ENCODE measurements at places on chromosomes 6 and 20.

DNA sequence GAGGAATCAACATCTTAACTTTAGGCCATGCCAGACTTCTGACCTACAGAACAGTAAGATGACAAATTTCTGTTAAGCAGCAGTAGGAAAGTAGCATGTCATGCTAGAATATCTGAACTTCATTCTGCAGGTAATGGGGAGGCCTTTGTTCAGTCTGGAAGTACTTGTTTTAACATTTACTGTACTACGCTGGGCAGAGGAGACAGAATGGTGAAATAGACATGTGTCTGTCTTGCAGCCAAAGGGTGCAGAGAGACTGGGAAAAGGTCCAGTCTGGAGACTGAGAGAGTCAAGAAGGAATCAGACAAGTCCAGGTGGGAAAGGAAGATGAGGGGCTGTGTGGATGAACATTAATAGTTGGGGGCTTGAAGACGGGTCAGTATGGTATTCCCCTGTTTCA, 17.5 kb upstream of the ZBTB2 start:
- no peak for DNase-seq

GRCh38 chr6:32483968-32484613, 44.4 kb downstream of the HLA-DRA start:
- DNase-seq: no peak

GRCh38 chr6:2756241-2756640, 5.5 kb upstream of the MYLK4 start:
- DNase-seq: no peak

GRCh38 chr20:46584508-46584907, 34.1 kb upstream of the OCSTAMP start:
- no peak for DNase-seq

DNA sequence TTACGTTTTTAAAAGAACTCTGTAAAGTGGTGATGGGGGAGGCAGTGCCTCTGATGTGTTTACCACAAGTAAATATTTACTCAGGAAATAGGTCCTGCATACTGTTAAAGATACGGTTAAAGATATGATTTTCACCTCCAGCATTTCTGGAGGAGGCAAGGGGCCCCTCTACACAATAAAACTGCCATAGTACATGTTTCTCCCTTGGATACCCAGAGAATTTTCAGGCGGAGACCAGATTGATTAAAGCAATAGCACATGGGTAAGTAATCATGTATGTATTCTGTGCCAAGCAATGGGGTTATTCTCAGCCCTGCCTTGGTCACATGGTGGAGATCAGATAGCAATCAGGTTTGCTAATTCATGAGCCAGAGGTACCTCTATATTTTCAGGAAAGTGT, 9.6 kb downstream of the RIPOR2 start:
- no peak for DNase-seq

- DNase-seq: no peak
These were observed 605 bp downstream of the CDC5L start for GRCh38 chr6:44388135-44388487.

DNA sequence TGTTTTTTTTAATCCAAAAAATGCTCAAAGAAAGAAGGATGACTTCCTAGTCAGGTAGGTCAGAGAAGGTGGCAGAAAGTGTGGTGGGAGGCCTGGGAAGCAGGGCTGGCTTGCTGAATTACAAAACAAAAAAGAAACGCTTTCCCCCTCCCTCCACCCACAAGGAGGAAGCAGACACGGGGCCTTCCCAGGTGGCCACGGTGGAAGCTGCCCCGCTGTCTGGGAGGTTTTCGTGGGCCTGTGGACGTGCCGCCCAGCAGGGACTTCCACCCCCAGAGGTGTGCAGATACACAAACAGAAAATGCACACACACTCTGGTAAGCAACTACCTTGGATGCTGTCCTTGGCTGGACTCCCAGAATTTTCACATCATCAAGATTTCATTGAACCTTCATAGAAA, 198.2 kb upstream of the CDH4 start:
- no peak for DNase-seq

- DNase-seq: peak; percentile 6
These were observed 24.4 kb upstream of the ARID1B start for GRCh38 chr6:156752666-156753301.

DNA sequence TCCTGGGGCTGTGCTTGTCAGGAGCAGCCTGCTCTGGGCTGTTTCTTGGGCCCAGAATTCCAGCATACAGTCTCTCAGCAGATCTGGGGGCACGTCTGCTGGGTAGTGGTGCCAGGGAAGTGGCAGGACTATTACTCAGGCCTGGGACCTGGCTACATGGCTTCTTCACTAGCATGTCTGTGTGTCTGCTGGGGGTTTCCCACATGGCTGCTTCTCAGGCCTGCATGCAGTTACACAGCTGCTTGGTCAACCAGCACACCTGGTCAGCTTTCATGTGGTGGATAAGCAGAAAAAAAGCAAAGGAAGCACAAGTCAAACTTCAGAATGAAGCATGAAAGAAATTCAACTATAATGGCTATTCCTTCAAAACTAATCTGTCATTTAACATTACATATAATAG, 316.2 kb upstream of the NOX3 start:
- no peak for DNase-seq

- no peak for DNase-seq
These were observed 72.6 kb downstream of the ARID1B start for GRCh38 chr6:156849806-156850205.

GRCh38 chr20:23446505-23446904, 6.2 kb downstream of the CST11 start:
- DNase-seq: peak; percentile 28

DNA sequence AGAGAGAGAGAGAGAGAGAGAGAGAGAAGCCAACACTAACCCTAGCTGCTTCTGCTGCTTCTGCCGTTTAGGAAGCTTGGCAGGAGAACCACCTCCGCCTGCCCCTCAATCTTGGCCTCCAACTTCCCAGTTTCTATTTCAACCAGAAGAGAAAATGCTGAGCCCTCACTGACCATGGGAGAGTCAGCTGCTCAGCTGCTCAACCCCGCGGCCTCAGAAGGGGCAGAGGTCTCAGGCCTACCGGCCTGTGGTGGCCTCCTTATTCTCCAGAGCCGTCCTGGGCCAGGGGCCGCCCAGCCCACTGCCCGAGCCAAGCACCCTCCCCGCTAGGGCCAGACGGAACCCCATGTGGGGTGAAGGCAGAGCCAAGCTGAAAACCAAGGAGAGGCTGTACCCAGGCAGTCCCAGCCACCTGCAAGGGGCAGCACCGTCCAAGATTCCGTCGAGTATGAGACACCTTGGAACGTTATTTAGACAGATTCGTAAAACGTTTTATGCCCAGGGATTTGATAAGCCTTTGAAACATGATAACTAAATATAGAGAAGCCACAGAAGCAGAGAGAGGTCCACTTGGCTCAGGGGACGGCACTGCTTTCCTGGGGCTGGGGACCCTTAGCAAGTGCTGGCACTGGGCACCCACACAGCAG, 116.6 kb downstream of the DLL1 start:
- DNase-seq: peak; percentile 48

GRCh38 chr6:135117413-135117968, 62.9 kb upstream of the HBS1L start:
- no peak for DNase-seq

GRCh38 chr6:20223141-20223540, 10.9 kb upstream of the MBOAT1 start:
- no peak for DNase-seq

- DNase-seq: peak; percentile 80
These were observed at the start of gene PHACTR2 for GRCh38 chr6:143677891-143678791. Gene PHACTR2, plus strand, starts transcription at chr6:143677965. Its CDS starts 199 bp downstream, at chr6:143678164.

DNA sequence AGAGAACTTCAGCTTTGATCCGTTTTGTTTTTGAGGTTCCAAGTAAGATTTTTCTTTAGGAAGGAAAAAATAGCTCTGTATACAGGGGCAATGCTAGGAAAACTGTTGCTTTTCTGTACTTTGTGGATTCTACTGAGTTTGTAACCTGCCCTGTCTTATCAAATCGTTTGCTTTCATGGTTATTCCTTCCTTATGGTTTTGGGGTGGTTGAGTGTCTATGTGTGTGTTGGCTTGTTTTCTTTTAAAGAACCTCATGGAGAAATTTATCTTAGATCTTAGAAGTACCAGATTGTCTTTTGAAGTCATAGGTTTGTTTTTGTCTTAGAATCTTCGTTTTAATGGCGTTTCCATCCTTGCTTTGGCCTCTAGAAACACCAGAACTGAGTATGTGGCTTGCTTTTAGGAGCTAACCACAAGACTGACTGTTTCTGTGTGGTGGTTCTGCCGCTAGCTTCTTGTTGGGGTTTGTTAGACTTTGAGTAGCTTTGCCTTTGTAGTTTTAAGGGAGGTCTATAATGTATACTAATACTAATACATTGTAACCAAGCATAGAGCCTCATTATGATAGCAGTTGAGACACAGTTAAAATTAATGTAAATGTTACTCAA, 86.8 kb downstream of the RPP40 start:
- no peak for DNase-seq

DNA sequence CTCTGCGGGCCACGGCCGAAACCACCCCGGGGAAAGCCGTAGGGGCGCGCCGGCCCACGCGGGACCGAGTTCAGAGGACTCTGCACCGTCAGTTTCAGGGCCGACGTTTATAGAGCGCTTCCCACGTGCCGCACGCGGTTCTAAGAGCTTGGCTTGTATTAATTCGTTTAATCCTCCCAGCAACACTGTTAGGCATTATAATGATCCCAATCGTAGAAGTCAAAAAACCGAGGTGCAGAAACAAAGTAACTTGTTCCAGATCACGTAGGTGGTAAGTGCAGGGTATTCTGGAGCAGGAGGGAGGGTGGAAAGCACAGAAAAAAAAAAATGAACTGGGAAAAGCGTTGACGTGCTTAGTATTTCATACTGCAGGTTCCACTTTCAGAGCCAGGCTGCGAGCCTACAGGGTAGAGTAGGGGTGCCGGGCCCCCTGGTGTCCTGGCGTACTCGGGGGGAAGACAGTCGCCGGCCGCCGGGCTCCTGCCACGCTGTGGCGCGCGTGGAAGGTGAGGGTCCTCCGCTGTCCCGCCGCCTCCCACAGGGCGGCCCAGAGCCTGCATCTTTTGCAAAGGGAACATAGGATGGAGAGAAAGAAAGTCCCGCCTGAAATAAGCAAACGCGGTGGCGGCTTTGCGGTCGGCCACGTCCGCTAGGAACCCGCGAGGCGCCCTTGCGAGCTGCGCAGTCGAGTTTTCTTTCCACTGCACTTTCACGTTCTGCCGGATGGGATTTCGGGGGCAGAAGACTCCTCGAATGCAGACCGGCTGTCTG, 10.2 kb upstream of the FOXF2 start:
- DNase-seq: no peak

DNA sequence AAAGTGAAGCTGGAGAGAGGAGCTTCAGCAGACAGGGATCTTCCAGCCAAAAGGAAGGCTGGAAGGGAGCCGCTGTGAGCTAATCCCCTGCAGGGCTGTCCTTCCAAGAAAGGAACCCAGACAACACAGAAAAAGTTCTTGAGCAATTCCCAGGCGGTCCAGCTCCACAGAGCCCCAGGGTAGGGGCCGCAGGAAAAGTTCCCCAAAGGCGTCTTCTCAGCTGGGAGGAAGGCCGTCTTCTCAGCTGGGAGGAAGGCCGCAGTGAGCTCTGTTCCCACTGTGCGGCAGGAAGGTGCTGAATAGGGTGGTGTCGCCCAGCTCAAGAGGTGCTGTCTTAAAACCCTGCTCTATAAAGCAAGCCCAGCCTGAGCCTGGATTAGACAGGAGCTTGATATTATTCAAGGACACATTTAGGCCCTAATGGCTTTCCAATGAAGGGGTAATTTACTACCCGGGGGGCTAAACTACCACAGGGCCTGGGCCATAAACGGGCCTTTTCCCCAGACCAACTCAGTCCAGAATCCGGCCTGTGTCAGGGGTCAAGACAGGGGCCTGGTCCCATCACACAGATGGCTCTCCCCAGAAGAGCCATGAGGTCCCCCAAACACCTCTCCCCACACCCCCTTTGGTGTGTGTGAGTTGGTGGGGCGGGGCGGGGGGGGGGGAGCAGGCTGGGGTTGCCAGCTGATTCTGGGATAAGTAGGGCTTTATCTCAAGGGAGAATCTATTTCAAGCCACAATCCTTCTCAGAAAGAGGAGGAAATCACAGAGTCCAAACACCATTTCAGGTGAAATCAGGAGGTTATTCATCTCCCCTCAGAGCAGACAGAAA, 103.6 kb downstream of the NOL4L start:
- DNase-seq: no peak

DNA sequence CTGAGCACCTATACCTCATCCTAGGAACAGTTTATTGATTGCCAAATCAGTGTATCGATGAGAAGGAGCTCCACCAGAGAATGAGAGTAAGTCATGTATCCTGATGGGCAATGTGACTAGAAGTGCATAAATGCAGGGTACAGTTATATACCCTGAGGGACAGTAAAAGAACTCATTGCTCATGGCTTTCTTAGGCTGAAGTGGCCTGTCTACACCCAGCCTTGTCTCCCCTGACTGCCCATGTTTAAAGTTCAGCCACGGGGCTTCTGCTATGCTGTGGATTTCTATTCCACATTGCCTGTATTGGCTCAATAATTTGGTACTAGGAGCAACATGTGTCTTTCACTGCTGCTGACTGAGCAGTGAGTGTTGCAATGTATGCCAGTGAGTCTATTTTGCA, 400.4 kb upstream of the IMPG1 start:
- DNase-seq: no peak

- DNase-seq: no peak
These were observed 2.4 kb upstream of the TENT5A start for GRCh38 chr6:81754906-81755305.

DNA sequence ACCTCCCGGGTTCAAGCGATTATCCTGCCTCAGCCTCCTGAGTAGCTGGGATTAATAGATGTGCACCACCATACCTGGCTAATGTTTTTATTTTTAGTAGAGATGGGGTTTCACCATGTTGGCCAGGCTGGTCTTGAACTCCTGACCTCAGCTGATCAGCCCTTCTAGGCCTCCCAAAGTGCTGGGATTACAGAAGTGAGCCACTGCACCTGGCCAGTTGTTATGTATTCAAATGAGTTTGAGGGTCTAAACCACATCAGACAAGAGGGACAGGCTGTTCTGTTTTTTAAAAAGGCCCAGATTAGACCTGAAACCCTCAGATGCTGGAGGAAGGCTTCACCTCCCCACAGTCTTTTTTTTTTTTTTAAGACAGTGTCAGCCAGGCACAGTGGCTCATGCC, 4.1 kb upstream of the SPAG4 start:
- DNase-seq: no peak

DNA sequence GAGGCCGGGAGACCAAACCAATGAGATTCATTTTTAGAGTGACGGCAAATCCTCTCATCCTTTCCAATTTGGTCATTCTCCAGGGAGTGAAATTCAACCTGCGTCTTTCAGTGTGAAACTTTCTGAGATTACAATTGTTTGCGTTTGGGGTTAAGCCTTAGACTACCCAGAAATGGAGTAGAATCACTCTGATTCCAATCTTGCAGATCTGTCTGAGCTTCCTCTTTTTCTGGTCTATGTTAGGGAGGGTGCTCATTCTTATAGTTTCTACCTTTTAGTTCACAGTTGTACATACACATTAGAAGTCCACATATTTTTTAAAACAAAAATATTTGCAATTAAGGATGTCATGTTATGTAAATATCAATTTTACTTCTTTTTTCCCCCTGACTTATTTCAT, 183.0 kb upstream of the PHACTR1 start:
- no peak for DNase-seq

GRCh38 chr6:246352-246751, 45.9 kb upstream of the DUSP22 start:
- DNase-seq: no peak

GRCh38 chr20:51914758-51915157, 112.4 kb upstream of the SALL4 start:
- DNase-seq: no peak

GRCh38 chr6:31822036-31822821, 5.3 kb upstream of the HSPA1B start:
- DNase-seq: peak; percentile 88
